Activated CD4-positive, CD25-positive, alpha-beta regulatory T cell treated with anti-CD3 and anti-CD28 coated beads, Interleukin-2, amount 50 U/mL, for 16 hours (primary cell): ENCODE measurements at places on chromosomes 6 and 20.

GRCh38 chr6:163985710-163986109 is 571.2 kb downstream of the QKI start:
- no peak for DNase-seq

- no peak for DNase-seq
Measured at GRCh38 chr6:23728707-23729106, 397.3 kb upstream of the NRSN1 start.

DNA sequence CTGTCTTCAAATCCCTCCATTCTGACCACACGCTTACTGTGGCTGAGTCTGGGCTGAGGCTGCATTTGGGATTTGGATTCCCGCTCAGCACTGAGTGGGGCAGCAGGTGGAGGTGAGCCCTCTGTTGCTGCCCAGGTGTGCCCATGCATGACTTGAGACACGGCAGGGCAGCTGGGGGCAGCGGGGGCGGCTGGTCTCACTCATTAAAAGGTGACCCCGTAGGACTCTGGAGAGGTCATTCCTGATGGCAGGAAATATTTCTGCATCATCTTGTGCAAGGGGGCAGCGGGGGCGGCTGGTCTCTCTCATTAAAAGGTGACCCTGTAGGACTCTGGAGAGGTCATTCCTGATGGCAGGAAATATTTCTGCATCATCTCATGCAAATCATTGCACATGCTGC is 49.8 kb downstream of the SMOC2 start:
- no peak for DNase-seq

DNA sequence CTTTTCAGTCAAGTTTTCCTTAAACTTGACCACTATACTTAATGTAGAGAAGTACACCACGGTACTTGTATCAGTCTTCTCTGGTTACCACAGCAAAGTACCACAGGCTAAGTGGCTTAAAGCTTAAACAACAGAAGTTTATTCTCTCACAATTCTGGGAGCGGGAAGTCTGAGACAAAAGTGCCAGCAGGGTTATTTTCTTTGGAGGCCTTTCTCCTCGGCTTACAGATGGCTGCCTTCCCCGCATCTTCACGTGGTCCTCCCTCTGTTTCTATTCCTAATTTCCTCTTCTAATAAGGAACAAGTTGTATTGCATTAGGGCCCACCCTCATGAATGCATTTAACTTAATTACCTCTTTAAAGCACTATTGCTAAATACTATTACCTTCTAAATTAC is 258.0 kb downstream of the PLCB1 start:
- no peak for DNase-seq

- no peak for DNase-seq
Measured at GRCh38 chr6:47836639-47837038, 54.8 kb downstream of the OPN5 start.

DNA sequence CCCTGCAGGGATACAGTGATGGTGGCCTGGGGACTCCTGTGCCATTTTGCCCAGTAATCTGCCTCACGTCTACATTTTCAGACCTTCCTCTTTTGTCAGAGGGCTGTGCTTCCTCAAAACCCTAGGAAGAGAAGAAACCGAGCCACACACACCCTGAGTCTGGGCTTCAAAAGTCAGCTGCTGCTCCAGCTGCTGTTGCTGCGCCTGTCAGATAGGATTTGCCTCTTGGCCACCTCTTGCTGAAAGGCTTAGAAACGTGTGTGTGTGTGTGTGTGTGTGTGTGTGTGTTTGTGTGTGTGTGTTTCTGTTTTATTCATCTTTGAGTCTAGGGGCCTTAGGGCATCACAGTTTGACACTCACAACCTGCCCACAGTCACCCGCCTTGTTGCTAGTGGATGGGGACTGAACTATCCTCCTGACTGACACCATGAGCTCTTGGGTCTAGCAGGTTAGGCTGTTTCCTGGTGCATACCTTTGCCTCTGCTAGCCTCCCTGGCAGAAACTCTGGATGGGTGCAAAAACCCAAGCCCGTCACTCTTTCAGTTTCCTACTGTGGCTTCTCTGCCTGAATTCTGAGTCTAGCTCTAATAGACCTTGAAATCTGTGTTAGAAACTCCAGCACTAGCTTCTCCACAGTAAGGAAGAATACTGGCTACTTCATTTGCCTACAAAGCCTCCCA is 94.9 kb upstream of the CEP85L start:
- no peak for DNase-seq

- DNase-seq = no peak
Measured at GRCh38 chr6:44699082-44699481, 311.6 kb downstream of the CDC5L start.

DNA sequence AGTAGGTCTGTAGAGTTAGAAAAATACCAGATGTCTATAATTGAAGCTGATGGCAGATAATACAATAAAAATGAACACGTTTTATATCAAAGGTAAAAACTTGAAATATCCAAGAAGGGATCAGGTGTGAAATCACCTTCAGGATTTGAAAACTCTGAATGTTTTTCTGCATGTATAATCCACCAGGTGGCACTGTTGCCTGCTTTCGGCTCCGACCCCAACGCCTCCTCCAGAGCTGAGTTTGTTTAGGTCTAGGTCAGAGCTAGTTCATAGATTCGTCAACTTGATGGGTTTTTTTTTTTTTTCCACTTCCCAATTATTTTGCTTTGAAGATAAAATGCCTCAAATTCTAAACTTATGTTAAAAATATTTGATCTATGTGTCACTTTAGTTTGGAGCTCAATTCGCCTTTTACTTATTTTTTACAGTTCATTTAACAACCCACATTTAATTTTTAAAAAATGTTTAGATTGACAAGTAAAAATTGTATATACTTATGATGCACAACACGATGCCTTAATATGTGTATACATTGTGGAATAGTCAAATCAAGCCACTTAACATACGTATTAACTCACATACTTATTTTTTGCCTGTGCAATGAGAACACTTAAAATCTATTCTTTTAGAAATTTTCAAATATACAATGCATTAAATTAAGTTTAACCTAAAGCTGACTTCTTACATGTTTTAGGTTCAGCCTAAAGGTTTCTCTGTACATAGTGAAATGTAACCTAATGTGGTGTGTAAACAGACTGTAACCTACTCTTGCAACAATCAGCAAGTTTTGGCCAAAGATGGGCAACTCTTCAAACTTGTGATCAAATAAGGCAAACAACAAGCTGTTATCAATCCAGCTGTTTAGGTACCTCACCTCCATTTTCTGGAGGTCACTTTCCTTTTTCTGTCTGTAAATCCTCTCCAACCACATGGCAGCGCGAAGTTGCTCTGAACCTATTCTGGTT is 39.4 kb upstream of the ENPP4 start:
- DNase-seq = peak; percentile 10

GRCh38 chr6:73679009-73679408 is 17.0 kb upstream of the CD109 start:
- DNase-seq = no peak

DNA sequence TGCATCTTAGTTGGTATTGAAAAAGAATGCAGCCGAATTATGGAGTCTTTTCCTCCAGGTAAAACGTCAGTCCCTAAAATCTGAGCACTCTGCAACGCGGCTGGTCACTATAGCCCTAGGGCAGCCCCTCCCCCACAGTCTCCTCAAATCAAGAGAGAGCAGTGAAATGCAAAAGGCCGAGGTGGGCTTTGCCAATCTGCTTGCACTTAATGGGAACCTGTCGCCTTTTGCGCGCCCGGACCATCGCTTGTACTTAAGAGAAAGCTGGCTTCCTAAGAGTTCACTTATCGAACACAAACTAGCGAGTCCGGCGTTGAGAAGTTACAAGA is 447 bp downstream of the MCM3 start:
- no peak for DNase-seq

DNA sequence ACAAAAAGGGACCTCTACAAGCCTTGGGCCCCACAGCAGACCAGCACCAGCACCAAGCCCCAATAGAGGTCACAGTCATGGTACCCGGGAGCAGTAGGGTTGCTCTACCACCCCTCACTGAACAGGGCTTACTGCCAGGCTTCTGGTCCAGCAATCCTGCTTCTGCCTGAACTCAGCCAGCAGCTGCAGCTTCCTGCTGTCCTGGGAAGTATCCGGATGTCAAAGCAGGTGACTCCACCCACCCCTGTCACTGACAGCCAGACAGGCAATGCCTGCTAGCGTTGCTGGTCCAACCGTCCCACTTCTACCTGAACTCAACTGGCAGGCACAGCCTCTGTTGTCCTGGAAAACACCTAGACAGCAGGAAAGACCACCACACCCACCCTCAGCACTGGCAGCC is 47.0 kb upstream of the PCSK2 start:
- DNase-seq = no peak

GRCh38 chr6:215335-216034 is 76.8 kb upstream of the DUSP22 start:
- peak; percentile 31 for DNase-seq

DNA sequence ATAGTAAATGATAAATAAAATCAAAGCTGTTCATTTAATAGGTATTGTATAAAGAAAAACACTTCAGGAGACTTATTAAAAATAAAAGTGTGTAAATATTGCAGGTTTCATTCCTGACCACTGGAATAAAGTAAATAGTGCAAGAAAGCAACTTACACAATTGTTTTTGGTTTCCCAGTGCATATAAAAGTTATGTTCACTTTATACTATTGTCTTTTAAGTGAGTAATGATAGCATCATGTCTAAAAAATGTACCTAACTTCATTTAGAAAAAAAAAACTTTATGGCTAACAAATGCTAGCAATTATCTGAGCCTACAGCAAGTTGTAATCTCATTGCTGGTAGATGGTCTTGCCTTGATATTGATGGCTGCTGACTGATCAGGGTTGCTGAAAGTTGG is 726.6 kb upstream of the POU3F2 start:
- no peak for DNase-seq

- DNase-seq = no peak
Measured at GRCh38 chr6:128333581-128334223, 186.7 kb downstream of the PTPRK start.

DNA sequence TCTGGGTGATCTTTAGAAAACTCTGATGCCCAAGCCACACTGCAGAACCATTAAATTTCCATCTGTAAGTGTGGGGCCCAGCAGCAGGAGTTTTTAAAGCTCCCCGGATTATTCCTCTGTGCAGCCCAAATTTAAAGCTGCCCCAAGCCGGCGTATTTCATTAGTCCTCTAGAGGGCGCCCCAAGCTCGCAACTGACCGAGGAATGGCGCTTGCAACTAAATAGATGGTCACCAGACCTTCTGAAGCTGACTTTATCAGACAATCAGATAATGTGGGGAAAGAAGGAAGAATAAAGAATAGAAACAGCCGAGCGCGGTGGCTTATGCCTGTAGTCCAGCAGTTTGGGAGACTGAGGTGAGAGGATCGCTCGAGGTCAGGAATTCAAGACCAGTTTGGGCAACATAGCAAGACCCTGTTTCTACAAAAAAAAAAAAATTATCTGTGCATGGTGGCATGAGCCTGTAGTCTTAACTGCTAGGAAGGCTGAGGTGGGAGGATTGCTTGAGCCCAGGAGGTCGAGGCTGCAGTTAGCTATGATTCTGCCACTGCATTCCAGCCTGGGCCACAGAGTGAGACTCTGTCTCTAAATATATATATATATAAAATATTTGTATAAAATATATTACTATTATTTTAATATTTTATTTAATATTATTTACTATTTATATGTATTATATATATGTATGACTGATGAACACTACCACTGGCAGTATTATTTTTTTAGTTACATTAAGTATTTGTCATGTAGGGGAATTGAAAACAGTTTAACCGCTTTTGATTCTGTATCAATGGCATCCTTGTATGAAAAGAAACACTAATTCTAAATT is 56.0 kb downstream of the OTOR start:
- no peak for DNase-seq
